ENCODE measurements at places on chromosomes 6 and 20.
A peak's percentile ranks its signal among the peaks of the same experiment; 100 is the strongest.

GRCh38 chr6:111556004-111556403, 49.7 kb downstream of the TRAF3IP2 start:
- DNase-seq, result no peak

DNA sequence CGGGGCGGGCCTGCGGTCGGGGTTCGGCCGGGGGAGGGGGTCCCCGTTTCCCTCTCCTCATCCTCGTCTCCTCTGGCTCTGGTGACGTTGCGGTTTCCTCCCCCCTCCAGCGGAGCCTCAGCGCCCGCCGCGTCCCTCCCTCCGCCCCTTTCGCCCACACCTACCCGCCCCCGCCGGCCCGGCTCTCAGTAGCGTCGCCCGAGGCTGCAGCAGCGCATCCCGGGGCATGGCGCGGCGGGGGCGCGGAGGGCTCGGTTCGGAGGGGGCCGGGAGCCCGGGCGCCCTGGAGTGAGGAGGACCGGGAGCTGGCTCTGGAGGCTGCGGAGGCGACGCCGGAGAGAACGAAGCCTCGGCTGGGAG, at the start of gene DSE:
Gene DSE (plus strand): TSS at position 188 of the 360 bp plus-strand sequence. CDS start 28,304 bp downstream, outside the sequence.
- DNase-seq, result peak; percentile 56

DNA sequence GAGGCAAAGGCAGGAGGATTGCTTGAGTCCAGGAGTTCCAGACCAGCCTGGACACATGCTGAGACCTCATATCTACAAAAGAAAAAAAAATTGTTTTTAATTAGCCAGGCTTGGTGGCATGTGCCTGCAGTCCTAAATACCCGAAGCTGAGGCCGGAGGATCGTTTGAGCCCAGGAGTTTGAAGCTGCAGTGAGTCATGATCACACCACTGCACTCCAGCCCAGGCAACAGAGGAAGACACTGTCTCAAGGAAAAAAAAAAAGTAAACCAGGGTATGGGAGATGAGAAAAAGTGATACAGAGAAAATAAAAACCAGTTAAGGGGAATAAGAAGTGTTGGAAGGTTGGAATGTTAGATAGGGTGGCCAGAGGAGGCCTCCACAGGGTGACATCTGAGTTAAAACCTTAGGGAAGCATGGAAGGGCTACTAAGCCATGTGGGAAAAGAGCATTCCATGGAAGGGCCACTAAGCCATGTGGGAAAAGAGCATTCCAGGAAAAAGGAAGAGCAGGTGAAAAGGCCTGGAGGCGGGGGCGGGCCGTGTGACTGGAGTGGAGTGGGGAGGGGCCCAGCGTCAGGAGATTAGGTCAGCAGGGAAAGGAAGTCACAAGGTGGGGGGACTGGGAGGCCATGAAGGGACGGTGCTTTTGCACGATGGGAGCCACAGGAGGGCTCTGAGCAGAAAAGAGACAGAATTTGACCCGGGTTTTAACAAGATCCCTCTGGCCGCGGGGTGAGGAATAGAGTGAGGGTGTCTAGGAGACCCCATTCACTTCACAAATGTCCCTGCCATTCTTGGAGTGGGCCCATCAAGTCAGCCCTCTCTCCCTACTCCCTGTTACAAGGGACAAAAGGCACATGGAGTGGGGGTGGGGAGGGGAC, 18.3 kb downstream of the CPNE5 start:
- DNase-seq, result no peak

DNA sequence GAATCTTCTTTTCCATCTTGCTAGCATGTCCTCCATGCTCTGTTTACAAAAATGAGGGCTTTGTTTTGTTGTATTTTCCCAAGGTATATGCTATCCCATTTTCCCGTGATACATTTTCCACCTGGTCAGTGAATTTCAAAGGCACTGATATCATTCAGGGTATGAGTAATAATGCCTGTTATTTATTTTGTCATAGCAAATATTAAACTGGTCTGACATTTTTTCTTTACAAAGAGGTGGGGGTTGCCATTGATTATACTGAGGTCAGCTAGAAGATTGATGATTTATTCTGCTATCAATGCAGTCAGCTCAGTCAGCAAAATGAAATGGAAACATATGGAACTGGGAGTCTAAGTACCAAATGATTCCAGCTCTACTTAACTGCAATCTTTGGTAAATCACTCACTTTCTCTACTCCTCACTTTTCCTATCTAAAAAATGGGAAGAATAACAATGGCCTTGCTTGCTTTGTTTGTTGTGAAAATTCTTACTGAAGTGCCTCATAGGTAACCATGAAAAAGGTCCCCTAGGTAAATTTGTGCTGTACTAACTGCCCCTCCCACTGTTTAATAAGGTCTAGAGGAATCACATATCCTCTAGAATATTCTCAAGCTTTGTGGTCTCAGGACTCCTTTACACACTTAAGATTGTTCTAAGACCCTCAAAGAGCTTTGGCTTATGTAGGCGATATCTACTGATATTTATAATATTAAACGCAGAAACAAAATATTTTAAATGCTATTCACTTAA, 64.0 kb downstream of the ARHGAP18 start:
- no peak for DNase-seq

DNA sequence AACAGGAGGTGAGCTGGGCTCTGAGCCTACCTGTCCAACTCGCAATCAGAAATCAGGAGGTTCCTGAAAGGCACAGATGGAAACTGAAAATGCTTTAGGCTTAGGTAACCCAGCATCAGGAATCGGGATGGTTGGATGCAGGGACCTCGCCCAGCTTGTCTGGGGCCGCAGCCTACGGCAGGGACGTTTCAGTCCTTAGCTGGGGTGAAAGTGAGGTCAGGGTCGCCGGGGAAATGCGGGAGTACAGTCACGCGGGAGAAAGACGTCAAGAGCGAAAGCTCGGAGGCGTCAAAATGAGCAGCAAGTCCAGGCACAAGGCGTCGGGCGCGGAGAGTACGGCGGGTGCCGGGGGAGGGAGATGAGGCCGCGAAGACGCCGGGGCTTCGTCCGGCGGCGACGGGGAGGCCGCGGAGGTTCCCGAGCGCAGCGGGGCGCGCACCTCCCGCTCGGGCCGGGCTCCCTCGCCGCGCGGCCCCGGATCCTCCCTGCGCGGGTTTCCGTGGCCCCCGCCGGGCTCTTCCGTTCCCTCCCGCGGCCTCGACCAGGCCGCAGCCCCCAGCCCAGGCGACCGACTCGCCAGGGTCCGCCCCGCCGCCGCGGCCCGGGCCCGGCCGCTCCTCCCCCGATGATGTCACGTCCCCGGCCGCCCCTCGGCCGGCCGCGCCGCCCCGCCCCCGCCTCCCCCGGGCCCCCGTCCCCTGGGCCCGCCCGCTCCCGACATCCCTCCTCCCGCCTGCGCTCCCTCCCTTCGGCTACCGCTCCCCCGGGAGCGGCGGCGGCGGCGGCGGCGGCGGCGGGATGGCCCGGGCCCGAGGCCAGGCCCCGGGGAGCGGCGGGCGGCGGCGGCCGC, at the start of gene EBF4:
Gene EBF4 (plus strand): TSS at position 745 of the 850 bp plus-strand sequence. CDS start 866 bp downstream, outside the sequence.
- DNase-seq, result no peak

DNA sequence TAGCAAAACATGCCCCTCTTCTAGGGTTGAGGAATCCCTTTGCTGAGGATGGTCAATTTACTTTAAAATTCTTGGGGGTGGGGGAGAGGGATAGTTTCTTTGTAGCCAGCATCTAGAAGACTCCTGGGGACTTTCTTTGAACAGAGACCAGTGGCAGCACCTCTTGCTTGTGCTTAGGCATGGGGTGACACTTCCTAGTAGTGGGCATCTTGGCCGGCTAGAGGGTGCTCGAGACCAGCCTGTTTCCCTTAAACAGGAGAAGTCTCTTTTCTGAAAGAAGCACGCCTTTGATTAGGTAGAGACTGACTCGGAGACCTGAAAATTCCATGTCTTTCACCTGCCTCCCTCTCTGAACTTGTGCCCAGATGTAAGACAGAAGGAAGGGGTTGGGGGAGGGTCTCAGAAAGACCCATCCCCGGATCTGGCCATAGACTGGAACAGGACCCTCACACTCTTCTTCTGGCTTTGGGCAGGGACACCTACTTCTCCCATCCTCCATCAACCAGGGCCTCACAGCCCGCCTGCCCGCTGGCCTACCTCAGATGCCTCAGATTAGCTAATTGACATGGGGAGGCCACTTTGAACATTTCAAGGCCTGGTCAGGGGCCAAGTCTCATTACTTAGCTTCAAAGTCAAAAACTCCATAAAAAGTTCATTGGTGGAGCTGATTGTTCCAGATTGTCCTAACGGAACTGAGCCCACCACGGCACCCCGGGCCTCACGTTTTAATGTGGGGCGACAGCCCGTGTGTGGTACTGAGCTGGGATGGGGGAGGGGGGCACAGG, 172.2 kb downstream of the CDC5L start:
- no peak for DNase-seq

DNA sequence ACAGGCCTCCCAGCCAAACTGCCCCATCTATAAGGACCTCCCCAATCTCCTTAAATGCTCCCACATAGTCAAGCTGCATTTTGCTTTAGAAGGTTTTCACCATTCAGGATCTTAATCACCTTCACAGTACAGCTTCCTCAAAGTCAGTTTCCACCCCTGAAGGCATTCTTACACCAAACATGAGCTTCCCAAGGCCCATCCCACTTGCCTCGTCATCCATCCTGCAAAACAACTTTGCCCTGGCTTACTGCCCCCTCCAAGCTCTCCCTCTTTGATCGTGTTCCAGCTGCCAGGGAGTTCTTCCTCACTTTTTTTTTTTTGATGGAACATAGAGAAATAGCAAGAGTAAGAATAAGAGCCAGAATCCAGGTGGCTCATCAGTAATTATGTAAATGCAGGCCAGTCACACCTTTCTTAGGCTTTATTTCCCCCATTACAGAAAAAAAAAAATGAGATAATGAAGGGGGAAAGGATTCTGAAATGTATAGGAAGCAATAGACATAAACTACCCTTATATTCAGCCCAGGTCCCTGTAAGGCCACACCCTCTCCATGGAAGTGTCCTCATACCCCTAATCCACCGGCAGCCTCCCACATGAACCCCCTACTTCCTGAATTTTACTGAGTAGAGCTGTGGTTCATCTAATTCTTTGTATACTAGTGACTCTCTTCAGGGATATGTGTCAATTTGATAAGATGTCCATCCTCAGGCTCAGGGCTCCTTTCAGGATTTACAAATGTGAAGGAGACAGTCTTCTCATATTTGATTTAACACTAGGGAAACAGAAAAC, 12.7 kb downstream of the TRIM27 start:
- DNase-seq, result no peak

- no peak for DNase-seq
Measured at GRCh38 chr6:142374965-142375733, 73.3 kb downstream of the ADGRG6 start.

- no peak for DNase-seq
Measured at GRCh38 chr6:153525998-153526397, 394.9 kb upstream of the RGS17 start.

DNA sequence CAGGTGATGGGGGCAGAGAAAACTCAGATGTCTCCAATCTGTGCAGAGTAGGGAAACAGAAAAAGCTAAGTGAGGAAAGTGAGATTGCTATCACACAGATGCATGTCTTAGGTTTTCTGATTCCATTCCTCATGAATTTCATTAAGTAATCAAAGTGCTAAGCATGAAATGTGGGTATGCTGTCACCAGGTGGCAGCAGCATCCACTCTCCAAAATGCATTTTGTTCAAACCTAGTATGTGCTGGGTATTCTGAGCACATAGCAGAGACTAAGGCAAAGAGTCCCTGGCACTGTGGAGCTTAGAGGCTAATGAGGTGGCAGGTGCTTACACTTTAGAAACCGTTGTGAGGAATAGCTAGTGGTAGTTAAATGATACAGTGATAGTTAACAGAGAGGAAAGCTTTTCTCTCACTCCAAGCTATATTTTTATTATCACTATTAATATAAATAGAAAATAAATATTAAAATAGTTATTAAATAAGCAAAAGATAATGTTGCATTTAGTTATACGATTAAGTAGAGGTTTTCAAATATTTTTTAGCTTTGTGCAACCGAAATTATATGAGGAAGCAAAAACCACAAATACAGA, 179.5 kb downstream of the CDH26 start:
- DNase-seq, result no peak

DNA sequence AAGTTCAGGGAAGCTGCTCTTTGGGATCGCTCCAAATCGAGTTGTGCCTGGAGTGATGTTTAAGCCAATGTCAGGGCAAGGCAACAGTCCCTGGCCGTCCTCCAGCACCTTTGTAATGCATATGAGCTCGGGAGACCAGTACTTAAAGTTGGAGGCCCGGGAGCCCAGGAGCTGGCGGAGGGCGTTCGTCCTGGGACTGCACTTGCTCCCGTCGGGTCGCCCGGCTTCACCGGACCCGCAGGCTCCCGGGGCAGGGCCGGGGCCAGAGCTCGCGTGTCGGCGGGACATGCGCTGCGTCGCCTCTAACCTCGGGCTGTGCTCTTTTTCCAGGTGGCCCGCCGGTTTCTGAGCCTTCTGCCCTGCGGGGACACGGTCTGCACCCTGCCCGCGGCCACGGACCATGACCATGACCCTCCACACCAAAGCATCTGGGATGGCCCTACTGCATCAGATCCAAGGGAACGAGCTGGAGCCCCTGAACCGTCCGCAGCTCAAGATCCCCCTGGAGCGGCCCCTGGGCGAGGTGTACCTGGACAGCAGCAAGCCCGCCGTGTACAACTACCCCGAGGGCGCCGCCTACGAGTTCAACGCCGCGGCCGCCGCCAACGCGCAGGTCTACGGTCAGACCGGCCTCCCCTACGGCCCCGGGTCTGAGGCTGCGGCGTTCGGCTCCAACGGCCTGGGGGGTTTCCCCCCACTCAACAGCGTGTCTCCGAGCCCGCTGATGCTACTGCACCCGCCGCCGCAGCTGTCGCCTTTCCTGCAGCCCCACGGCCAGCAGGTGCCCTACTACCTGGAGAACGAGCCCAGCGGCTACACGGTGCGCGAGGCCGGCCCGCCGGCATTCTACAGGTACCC, at the start of gene ESR1:
Gene ESR1 (plus strand): TSS at position 170 of the 858 bp plus-strand sequence. CDS start 231 bp downstream, at position 401.
- no peak for DNase-seq

- DNase-seq, result peak; percentile 25
Measured at GRCh38 chr6:117548797-117549301, 53.5 kb downstream of the GOPC start.

DNA sequence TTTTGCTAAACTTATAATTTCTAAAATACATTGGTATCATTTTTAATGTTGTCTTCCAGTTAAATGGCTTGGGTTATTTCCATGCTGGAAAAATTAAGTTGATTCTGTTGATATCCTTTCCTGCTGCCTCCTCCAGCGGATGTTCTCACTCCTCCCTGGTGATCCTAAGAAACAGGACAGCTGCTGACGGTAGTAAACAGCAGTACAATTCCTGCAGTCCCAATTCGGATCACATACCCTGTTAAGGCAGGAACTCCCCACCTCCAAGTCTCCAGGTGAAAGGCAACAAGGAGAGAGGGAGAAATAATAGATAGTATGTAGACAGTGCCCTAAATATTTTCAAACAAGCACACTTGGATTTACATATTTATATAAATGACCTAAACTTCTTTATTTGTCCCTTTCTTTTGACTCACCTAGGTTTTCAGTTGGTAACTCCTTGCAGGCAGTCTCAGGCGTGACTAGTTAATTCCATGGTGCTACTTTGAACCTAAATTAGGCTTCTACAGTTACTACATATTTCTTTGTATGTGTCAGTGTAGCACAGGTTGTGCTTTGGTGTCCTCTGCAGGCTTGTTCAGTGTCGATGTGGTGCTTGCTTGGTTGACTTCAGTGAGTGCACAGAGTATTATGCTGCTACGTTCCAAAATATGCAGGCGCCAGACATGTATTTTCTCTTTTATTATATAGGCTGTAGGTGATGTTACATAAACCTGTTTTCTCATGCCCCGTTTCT, 126.0 kb downstream of the ADGRB3 start:
- DNase-seq, result no peak

GRCh38 chr6:110873981-110874879, at the start of gene AMD1:
TSS of gene AMD1 (plus strand) at chr6:110874785. CDS start at chr6:110875106, 321 bp downstream.
- peak; percentile 90 for DNase-seq

Data from activated effector memory CD4-positive, alpha-beta T cell treated with Interleukin-2 at 50 U/mL for 16 hours (primary cell).